ENCODE measurements at places on chromosomes 4 and X. TPM values are rescaled to one million over a fixed set of nuclear protein-coding genes. Genes with fewer than 3 reads are reported as not detected.

- no peaks in the 10 kb centered on the region for H3K36me3 ChIP-seq
- no peaks in the 10 kb centered on the region for H3K27me3 ChIP-seq
- H3K27ac ChIP-seq: no peak overlapping the region
- H3K4me3 ChIP-seq: no peak overlapping the region
- peak; percentile 64 for DNase-seq
- H3K4me1 ChIP-seq: no peaks in the 10 kb centered on the region
Measured at GRCh38 chr4:77104791-77105540, 29.2 kb upstream of the CCNI start.

Gene CNGA1
- polyA plus RNA-seq: 0.02 TPM

Gene GPR82
- polyA plus RNA-seq: 0.06 TPM

GRCh38 chrX:64195862-64196261 is 9.6 kb downstream of the AMER1 start:
- H3K4me3 ChIP-seq: no peak overlapping the region
- no peaks in the 10 kb centered on the region for H3K27me3 ChIP-seq
- no peaks in the 10 kb centered on the region for H3K36me3 ChIP-seq
- DNase-seq: no peak
- no peak overlapping the region for H3K27ac ChIP-seq
- peaks cover 6% of the 10 kb centered on the region for H3K4me1 ChIP-seq

Gene ESX1
- polyA plus RNA-seq: not detected

GRCh38 chrX:39954851-39955250 is 142.9 kb downstream of the BCOR start:
- H3K4me3 ChIP-seq: no peak overlapping the region
- H3K36me3 ChIP-seq: no peaks in the 10 kb centered on the region
- no peaks in the 10 kb centered on the region for H3K4me1 ChIP-seq
- no peak overlapping the region for H3K27ac ChIP-seq
- H3K27me3 ChIP-seq: no peaks in the 10 kb centered on the region
- DNase-seq: no peak

GRCh38 chr4:157897855-157898370 is 274.9 kb downstream of the GASK1B start:
- H3K4me1 ChIP-seq: no peaks in the 10 kb centered on the region
- no peaks in the 10 kb centered on the region for H3K27me3 ChIP-seq
- no peak overlapping the region for H3K27ac ChIP-seq

Gene GUCY2F
- polyA plus RNA-seq: not detected

DNA sequence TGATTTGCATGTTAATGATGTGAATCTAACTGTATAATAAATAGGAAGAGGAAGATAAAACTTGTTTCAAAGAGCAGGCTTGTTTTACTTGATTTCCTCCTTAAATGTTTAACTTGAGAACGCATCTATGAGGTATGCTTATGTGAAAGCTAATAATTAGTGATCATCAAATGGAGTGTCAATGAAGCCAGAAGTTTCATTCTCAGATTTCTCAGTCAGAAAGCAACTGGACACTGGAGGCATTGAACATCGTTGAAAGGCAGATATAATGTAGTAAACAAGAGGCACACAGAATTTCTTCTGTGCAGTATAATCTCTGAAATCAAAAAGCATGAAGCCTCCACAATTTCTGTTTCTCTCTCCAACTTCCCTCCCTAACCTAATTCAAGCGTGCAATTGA is 672.9 kb downstream of the ADGRL3 start:
- H3K27ac ChIP-seq: no peak overlapping the region
- no peaks in the 10 kb centered on the region for H3K36me3 ChIP-seq
- H3K27me3 ChIP-seq: no peaks in the 10 kb centered on the region
- DNase-seq: no peak
- H3K4me1 ChIP-seq: no peaks in the 10 kb centered on the region

DNA sequence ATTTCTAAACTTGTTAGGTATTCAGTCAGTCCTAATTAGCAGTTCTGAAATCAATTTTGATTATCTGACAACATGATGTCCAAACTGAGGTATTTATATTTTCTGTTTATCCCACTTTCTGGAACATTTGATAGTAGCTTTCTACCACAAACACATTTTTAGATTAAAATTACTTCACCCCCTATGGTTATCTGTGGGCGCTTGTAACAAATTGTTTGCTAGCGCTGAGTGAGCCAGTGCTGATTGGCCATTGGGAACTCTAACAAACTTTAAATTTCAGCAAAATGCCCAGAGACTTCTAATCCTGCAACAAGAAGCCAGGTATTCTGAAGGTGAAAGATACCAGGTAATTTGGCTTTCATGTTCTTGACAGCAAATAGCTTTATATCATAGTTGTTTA is at the start of gene MEPE:
Gene MEPE, plus strand, starts transcription at position 301 of the 400 bp plus-strand sequence. CDS start 1,746 bp downstream, outside the sequence.
- H3K4me1 ChIP-seq: no peaks in the 10 kb centered on the region
- H3K27me3 ChIP-seq: no peaks in the 10 kb centered on the region
- no peak for DNase-seq
- H3K36me3 ChIP-seq: no peaks in the 10 kb centered on the region

Gene TEX11
- polyA plus RNA-seq: not detected

Data from ovary (tissue), 10 donors.